ENCODE measurements at places on chromosomes 5 and 9.

- DNase-seq, result no peak
These were observed 152.5 kb downstream of the MUSK start for GRCh38 chr9:110821064-110821463.

DNA sequence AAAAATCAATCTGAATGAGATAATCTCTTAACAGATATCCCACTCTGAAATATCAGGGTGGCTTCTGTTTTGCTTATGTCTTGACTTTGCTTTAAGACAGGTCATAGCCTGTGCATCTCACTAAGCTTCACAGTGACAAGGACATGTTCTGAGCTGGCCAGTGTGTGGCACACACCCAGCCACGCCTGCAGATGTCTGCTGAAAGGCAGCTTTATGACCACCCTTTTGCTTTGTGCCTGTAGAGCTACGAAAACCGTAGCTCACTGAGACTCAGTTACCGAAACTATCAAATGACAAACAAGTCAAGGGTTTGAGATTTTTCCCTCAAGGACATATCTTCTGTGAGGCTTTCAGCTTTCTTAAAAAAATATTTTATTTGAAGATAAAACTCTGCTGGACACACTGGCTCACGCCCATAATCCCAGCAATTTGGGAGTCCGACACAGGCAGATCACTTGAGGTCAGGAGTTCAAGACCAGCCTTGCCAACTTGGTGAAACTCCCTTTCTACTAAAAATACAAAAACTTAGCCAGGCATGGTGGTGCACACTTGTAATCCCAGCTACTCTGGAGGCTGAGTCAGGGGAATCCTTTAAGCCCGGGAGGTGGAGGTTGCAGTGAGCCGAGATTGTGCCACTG is 233.2 kb downstream of the SPATA31A1 start:
- no peak for DNase-seq

DNA sequence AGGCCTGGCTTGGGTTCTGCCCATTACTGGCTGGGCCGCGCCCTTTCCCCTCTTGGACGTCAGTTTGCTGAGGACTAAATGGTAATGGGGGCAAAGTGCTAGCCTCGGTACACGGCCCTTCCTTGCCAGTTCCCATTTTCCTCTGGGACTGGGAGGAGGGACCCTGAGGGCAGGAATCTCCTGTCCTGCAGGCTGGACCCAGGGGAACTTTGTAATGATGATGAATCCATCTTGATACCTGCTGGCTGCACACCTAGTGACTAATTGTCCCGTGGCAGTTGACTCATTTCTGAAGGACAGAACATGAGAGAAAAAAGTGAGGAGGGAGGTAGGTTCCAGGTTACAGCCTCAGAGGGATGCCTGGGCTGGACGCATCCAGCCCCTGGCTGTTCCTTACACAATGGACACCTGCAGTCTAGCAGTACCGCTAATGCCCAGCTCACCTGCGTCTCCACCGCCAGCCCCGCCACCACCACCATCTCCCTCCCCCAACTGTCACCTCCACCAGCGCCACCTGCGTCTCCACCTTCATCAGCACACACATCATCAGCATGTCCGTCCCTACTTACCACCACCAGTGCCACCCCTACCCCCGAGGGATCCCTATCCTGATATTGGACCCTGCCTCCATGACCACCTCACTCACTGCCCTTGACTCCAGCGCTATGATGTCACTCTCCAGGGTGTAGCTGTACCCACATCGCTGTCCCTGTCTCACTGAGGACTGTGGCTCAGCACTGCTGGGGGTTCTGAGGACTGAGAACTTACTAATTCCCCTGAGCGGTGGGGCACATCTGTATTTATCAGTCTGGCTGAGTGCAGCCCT is 4.3 kb downstream of the CDHR2 start:
- DNase-seq, result no peak

GRCh38 chr9:16368237-16369087 is 502.0 kb downstream of the BNC2 start:
- DNase-seq, result no peak

DNA sequence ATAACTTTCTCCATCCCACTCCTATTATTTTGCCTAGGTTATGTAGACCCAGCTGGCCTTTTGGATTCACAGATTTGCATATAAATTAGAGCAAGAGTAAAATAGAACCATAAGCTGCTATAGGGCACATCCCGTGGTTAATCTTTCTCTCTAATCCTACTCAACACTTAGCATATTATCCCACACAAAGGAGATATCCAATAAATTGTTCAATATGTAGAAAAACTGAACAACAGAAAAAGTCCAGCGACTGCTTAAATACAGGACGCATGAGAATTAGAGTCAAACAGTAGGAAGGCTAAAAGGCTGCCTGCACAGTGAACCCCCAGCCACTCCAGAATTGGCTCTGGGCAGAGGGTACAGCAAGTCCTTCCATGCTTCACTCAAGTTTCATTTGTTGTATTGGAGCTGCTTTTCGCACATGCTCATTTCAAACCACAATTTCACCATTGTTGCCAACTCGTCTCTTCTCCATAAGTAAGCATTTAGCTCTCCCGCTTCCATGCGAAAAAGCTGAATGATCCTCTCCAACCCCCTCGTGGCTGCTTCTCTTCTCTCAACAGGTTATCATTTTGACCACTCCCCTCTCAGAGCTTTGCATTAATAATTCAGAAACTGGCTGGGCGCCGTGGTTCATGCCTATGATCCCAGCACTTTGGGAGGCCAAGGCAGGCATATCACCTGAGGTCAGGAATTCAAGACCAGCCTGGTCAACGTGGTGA is 14.1 kb upstream of the IQGAP2 start:
- DNase-seq, result no peak

- no peak for DNase-seq
These were observed 37.2 kb downstream of the NCS1 start for GRCh38 chr9:130209422-130209821.

DNA sequence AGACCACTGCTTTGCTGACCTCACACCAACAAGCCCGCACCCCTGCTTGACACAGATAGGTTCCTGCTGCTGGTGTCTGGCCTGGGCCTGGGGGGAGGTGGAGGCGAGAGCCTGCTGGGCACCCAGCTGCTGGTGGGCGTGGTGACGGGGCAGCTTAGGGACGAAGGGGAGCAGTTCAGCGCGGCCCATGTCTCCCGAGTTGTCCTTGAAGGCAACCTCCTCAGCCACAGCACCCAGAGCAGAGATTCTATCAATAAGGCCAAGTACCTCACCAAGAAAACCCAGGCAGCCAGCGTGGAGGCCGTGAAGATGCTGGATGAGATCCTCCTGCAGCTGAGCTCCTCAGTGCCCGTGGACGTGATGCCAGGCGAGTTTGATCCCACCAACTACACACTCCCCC is 313.3 kb downstream of the NR2F1-AS1 start:
- DNase-seq, result no peak
